ENCODE measurements at places on chromosomes 2 and 18.

GRCh38 chr2:23243073-23243659 is 141.8 kb upstream of the KLHL29 start:
- DNase-seq, result no peak

GRCh38 chr18:49486134-49486533 is 900 bp downstream of the C18orf32 start:
- no peak for DNase-seq

DNA sequence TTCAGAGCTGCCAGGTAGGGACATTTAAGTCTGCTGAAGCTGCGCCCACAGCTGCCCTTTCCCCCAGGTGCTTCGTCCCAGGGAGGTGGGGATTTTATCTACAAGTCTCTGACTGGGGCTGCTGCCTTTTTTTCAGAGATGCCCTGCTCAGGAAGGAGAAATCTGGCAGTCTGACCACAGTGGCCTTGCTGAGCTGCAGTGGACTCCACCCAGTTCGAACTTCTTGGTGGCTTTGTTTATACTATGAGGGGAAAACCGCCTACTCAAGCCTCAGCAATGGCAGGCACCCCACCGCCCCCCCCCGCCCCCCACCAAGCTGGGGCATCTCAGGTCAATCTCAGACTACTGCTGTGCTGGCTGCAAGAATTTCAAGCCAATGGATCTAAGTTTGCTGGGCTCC is 458.1 kb upstream of the RAB12 start:
- DNase-seq, result no peak

GRCh38 chr2:192416060-192416459 is 221.3 kb upstream of the TMEFF2 start:
- DNase-seq, result no peak

GRCh38 chr2:88059979-88060906 is 4.7 kb upstream of the KRCC1 start:
- no peak for DNase-seq

DNA sequence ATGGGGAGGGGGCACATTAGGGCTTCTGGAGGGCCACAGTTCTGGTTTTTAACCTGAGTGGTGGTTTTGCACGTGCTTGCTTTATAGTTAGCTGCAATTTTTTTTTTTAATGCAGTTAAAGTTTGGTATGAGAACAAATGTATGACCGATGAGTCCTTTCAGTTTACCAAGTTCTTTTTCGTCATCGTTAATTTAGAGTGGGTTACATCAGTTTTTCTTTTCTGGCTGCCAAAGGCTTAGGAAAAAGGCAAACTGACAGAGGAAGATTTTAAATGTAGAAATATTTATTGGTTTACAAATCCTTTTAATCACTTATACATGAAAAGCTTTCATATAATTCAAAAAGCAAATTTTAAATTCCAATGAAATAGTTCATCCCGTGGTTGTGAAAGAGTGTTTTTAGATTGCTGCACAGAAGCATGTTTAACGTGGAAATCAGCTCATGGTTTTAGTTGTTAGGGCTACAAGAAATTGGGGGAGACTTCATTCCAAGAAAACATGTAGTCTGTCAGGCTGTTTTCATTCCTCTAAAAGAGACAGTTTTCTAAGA is 82.9 kb downstream of the MSH2 start:
- DNase-seq, result no peak

GRCh38 chr2:107393516-107393915 is 433.2 kb upstream of the RGPD4 start:
- no peak for DNase-seq

DNA sequence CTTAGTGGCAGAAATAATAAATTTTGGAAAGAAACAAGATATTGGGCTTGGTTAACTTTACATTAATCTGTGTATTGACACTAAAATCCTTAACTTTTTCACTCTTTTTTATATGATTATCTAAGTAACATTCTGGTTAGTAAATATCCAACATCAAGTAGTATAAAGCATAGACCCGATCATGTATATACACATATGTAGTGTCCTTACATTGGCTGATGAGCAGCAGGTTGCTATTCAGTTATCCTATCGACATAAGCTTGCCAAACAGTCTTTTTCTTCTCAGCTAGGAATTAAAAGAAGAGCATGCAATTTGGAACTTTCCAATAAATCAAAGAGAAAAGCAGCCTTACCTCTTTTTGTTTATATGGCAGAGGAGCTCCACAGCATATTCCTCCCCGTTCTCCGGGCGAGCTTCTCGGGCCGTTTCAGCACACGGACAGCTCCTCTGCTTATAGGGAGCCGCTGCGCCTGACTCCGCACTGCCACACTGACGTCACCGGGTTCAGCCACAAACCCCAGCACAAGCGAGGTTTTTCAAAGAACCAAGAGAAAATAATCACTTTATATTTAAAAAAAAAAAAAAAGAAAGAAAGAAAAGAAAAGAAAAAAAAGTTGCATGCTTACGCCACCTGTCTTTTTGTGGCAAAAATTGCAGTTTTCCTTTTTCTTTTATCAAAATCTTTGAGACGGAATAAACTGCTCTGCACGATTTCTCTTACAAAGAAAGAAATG is at the start of gene SCG2:
Gene SCG2 (minus strand): TSS at position 430 of the 735 bp plus-strand sequence. CDS start 3,079 bp downstream, outside the sequence.
- DNase-seq, result peak; percentile 6

DNA sequence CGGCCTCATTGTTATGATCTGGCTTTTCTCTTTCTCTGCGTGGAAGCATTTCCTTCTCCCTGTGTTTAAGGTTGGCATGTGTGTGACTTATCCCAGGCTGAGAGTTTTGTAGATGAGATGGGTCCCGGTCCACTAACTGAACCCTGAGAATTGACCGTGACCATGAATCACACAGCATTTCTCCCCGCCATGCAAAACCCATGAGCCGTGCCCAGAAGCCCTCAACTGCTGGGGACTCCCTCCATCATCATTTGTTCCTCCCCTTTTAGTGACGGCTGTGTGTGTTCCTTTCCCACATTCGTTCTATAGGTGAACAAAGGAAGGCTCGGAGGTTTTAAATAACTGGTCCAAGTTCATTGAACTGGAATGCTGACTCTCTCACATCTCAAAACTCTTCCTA is 30.1 kb upstream of the TXNDC2 start:
- DNase-seq, result no peak

- DNase-seq, result no peak
Measured at GRCh38 chr2:88125344-88125923, 2.4 kb downstream of the FABP1 start.

- DNase-seq, result no peak
Measured at GRCh38 chr2:145413261-145414030, 893.5 kb upstream of the ZEB2 start.

GRCh38 chr2:144351687-144352086 is 168.2 kb downstream of the ZEB2 start:
- DNase-seq, result no peak
